NCI-H446 treated with DMSO at 0.1 percent for 48 hours (cell line): ENCODE measurements at places on chromosomes 4 and X.
A peak's percentile ranks its signal among the peaks of the same experiment; 100 is the strongest.

- no peak for DNase-seq
These were observed 12.2 kb upstream of the FGF2 start for GRCh38 chr4:122814426-122814825.

- DNase-seq: no peak
These were observed 247.5 kb upstream of the KLF3 start for GRCh38 chr4:38416450-38417014.

DNA sequence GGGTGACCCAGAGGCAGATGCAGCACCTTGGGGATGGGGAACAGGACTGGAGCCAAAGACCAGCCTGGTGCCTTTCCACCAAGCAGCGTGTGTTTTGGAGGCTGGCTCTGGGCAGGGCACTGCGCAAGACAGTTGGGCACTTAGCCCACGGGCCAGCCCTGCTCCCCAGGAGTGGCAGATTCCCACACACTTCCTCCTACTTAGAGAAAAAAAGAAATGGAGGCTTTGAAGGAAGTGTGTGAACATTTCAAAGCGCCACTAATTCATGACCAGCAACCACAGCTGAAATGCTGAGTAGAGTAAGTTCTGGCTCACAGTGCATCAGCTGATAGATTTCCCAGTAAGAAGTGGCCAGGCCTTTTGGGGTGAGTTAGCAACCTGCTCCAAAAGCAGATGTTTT is 54.9 kb upstream of the LGI2 start:
- DNase-seq: no peak

- peak; percentile 11 for DNase-seq
These were observed 458.0 kb upstream of the NWD2 start for GRCh38 chr4:36786519-36786918.

GRCh38 chrX:150690126-150690525 is 3.1 kb upstream of the MTMR1 start:
- DNase-seq: peak; percentile 72

DNA sequence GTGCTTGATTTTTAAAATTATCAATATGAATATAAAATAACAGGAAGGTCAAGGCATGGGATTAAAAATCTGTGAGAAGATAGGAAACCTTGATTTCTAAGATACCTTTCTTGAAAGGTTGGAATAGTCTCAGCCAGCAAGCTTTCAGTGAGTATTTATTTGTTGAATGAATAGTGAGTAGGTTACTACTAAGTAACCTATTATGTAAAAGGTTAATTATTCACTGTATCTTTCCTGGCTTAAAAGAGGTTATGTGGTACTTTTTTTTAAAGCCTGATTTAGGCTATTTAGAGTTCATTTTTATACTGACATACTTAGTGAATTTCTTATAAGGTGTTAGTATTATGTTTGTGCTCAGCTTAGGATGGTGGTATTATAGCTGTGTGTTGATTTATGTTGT is 123.5 kb downstream of the PTPN13 start:
- DNase-seq: no peak

DNA sequence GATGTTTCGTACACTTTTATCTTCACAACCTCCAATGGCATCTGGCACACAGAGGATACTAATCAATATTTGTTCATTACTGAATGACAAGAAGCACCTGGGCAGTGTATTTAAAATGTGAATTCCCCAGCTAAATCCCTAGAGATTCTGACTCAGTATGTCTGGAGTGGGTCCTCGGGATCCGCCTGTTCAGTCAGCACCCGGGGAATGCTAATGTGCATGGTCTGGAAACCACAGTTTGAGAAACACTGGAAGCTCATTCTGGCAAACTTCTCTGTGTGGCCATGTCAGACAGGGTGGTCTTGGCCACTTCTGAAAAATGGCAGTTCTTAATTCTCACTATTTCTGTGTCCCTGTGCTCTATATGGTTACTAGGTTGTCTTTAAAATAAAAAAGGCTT is 138.8 kb upstream of the VCX start:
- DNase-seq: no peak
